ENCODE measurements at places on chromosomes 16 and 17. TPM values are rescaled to one million over a fixed set of nuclear protein-coding genes. Genes with fewer than 3 reads are reported as not detected.

The HID1 gene
- 5.6 TPM for total RNA-seq

The SCARF1 gene
- 1.5 TPM for total RNA-seq

The SARM1 gene
- total RNA-seq: 21.7 TPM

The NECAB2 gene
- total RNA-seq: not detected

The DOC2A gene
- total RNA-seq: not detected

The NPIPA8 gene
- not detected for total RNA-seq

The MYOCD gene
- total RNA-seq: not detected

The SLC5A10 gene
- total RNA-seq: not detected

The APOBR gene
- total RNA-seq: 6.8 TPM

The GPR139 gene
- total RNA-seq: not detected

The MC1R gene
- total RNA-seq: 14.9 TPM

The TBX21 gene
- total RNA-seq: 15.7 TPM

The DYNC1LI2 gene
- total RNA-seq: 91.9 TPM

The LSM12 gene
- total RNA-seq: 42.6 TPM

The SRL gene
- total RNA-seq: not detected

The C17orf50 gene
- not detected for total RNA-seq

All from CD4-positive, CD25-positive, alpha-beta regulatory T cell (primary cell).